ENCODE measurements at places on chromosomes 3 and 15. TPM values are rescaled to one million over a fixed set of nuclear protein-coding genes. Genes with fewer than 3 reads are reported as not detected.

DNA sequence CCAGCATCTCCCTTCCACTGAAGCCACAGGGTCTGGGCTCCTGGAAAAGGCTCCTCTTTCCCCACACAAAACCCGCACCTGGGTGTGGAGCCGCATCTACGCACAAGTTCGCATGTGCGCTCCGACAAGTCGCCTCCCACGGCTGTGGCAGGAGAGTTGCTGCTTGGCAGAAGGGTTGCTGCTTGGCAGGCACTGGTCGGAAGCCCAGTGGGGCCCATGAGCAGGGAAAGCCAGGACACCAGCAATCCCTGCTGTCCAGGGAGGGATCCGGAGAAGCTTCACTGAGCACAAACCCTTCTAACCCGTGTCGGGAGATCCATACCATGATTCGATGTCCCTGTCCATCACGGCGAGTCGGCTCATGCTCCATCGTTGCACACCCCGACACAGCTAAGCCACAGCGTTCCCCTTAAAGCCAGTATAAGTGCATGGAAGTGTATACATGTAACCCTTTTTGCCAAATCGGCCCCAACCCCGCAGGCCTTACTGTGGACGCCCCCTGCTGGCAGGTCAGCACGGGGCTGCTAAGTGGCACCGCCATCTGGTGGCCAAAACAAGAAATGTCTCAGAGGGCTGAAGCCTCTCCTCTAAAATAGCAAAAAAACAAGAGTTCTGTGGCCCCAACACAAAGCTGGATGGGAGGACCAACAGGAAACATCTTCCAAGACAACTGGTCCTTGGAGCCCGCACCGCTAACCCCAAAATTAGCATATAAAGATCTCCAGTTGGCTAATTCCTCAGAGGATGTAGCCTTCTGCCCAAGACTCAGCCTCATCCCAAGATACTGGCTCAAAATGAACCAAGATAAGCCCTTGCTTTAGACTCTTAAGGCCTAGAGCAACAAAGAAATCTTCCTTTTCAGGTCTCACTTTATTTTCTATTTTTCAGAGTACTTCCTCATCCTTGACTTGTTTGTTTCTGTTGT, 8.3 kb downstream of the ANKRD63 start:
- DNase-seq, result peak; percentile 90
- peaks cover 2% of the 10 kb centered on the region for H3K4me1 ChIP-seq
- H3K36me3 ChIP-seq, result no peaks in the 10 kb centered on the region
- peaks cover 14% of the 10 kb centered on the region for H3K27me3 ChIP-seq
- H3K4me3 ChIP-seq, result peak overlapping the region; percentile 7

DNA sequence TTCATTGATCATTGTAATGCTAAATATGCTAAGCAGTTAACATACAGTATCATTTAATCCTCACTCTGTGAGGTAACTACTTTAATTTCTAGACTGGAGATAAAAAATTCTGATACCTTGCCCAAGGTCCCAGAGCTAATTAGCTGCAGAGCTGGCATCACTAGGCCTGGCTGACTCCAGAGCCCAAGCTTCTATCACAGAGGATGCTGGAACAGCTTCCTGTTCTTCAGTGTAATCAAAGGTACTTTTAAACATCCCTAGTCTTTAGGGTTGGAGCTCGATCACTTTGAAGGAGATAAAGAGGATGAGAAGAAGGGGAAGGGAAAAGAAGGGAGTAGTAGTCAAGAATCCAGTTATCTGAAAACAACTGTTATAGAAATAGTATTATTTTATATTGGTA, 37.1 kb upstream of the BOC start:
- H3K27ac ChIP-seq, result no peak overlapping the region
- H3K36me3 ChIP-seq, result no peaks in the 10 kb centered on the region
- H3K4me3 ChIP-seq, result no peak overlapping the region
- H3K27me3 ChIP-seq, result peaks cover 3% of the 10 kb centered on the region
- no peak for DNase-seq
- H3K4me1 ChIP-seq, result no peaks in the 10 kb centered on the region

DNA sequence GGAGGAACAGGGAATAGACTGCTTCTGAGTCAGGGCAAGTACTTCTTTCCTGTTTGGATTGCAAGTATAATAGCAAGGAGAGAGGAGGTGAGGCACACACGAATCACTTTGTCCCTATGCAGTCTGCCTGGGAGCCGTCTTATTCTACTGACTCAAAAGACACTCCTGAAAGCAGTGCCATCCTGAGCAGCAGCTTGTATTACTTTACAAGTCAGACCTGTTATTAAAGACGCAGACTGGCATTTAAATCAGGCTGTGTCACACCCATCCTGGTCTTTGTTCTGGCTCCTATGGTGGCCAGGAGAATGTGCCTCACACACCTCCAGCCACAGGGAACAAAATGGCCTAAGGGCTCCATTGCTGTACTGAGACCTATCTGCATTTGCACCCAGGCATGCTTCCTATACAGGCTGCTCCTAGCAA, 17.9 kb upstream of the SQOR start:
- H3K36me3 ChIP-seq, result no peaks in the 10 kb centered on the region
- H3K27me3 ChIP-seq, result no peaks in the 10 kb centered on the region
- no peak overlapping the region for H3K4me3 ChIP-seq
- no peak overlapping the region for H3K27ac ChIP-seq

GRCh38 chr15:78811825-78812183, 540 bp upstream of the ADAMTS7 start:
- H3K4me1 ChIP-seq, result peaks cover 20% of the 10 kb centered on the region
- DNase-seq, result no peak
- no peak overlapping the region for H3K4me3 ChIP-seq
- no peaks in the 10 kb centered on the region for H3K36me3 ChIP-seq
- H3K27ac ChIP-seq, result no peak overlapping the region

DNA sequence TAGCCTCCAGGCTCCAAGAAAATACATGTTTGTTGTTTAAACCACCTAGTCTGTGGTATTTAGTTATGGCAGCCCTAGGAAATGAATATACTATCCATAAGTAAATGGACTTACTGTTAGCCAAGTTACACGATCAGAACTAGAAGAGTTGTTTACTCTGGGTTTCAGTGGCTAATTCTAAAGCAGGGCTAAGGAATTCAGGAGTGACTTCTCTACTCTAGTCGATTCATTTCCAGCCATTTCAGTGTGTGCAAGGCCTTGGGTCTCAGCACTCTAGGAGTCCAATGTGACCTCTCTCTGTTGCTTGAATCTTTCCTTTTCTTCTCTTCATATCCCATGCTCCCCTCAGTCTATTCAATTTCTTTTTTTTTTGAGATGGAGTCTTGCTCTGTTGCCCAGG, 66.7 kb downstream of the BHLHE40 start:
- H3K36me3 ChIP-seq, result no peaks in the 10 kb centered on the region
- no peak overlapping the region for H3K4me3 ChIP-seq
- no peaks in the 10 kb centered on the region for H3K4me1 ChIP-seq
- peaks cover 1% of the 10 kb centered on the region for H3K27me3 ChIP-seq

DNA sequence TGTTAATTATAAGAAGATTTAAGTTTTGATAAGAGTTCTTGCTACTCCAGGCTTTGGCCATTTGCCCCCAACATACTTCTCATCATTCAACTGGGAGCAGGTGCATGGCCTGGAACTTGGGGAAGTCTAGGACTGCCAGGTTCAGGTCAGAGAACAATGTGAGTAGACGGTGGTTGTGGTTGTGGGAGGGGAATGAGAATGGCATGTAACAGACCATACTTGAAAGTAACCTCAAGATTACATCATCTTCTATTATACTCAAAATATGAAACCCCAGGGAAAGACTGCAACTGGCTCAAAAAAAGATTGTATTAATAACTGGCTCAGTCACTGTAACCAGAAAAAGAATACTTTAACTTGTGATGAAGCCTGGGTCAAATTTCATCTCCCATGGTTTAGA, 364.9 kb upstream of the DPPA4 start:
- H3K4me3 ChIP-seq, result no peak overlapping the region
- no peak for DNase-seq
- no peaks in the 10 kb centered on the region for H3K27me3 ChIP-seq
- H3K36me3 ChIP-seq, result no peaks in the 10 kb centered on the region
- H3K4me1 ChIP-seq, result no peaks in the 10 kb centered on the region
- H3K27ac ChIP-seq, result no peak overlapping the region

GRCh38 chr3:119417771-119418512, 45.5 kb downstream of the TMEM39A start:
- no peak for DNase-seq
- H3K4me3 ChIP-seq, result no peak overlapping the region
- H3K36me3 ChIP-seq, result peaks cover 3% of the 10 kb centered on the region
- no peak overlapping the region for H3K27ac ChIP-seq
- peaks cover 7% of the 10 kb centered on the region for H3K27me3 ChIP-seq
- no peaks in the 10 kb centered on the region for H3K4me1 ChIP-seq

DNA sequence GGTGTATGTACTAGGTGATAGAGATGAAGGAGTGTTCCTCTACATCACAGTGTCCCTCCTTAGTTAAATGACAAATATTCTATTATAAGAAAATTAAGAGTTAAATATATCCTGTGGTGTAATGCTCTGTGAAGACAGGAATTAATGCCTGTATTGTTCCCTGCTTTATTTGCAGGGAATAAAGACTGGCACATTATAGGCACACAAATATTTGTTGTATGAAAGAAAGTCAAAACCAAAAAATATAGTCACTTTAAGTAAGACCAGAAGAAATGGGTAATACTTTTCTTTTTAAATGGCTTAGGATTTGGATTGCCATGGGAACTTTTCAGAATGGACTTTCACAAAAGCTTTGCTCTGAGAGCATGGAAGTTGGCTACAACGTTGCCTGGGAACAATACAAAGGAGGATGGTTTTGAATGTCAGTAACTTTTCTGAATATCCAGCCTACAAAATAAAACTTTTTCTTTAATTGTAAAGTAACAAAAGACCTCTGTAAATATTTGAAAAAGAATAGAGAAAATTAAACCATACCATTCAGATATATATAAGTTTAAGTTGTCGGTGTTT, 158.0 kb upstream of the P2RY1 start:
- no peak for DNase-seq
- H3K36me3 ChIP-seq, result no peaks in the 10 kb centered on the region
- no peak overlapping the region for H3K4me3 ChIP-seq
- no peak overlapping the region for H3K27ac ChIP-seq
- H3K4me1 ChIP-seq, result peaks cover 3% of the 10 kb centered on the region

DNA sequence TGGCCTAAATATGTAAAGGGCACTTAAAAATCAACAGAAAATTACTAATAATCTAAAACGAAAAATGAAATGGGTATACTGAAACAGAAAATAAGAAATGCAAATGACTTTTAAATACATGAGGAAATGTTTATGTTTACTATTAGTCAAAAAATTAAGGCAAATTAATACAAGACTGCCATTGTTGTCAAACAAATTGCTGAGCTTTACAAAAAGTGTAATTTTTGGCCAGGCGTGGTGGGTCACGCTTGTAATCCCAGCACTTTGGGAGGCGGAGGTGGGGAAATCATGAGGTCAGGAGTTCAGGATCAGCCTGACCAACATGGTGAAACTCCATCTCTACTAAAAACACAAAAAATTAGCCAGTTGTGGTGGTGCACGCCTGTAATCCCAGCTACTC, 343.9 kb upstream of the SGO1 start:
- no peaks in the 10 kb centered on the region for H3K36me3 ChIP-seq
- no peaks in the 10 kb centered on the region for H3K4me1 ChIP-seq
- DNase-seq, result no peak
- H3K27me3 ChIP-seq, result no peaks in the 10 kb centered on the region
- H3K4me3 ChIP-seq, result no peak overlapping the region

DNA sequence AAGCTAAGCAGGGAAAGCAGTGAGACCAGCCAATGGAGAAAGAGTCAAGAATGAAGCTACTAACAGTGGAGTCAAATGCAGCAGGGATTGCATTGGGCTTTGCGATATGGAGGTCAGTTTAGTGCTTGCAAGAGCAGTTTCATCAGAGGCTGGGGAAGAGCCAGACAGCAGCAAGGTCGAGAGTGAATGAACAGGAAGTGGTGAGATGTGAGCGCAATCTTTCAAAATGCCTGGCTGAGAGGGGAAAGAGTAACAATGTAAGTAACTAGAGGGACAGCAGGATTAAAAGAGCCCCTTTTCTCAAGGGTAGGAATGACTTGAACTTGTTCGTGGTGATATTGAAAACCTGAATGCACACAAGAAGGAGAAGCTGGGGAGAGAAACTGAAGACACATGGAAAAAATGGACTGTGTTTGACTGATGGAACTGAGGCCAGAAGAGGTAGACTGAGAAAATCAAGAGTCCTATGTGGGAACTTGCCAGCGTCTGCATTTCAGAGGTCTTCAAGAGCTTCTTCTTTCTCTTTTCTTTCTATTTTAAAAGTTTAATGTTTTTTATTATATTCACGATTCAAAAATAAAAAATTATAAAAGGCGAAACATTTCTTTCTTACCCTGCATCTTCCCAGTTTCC, 30.6 kb upstream of the GPR160 start:
- H3K27me3 ChIP-seq, result no peaks in the 10 kb centered on the region
- no peak overlapping the region for H3K4me3 ChIP-seq
- no peaks in the 10 kb centered on the region for H3K36me3 ChIP-seq

DNA sequence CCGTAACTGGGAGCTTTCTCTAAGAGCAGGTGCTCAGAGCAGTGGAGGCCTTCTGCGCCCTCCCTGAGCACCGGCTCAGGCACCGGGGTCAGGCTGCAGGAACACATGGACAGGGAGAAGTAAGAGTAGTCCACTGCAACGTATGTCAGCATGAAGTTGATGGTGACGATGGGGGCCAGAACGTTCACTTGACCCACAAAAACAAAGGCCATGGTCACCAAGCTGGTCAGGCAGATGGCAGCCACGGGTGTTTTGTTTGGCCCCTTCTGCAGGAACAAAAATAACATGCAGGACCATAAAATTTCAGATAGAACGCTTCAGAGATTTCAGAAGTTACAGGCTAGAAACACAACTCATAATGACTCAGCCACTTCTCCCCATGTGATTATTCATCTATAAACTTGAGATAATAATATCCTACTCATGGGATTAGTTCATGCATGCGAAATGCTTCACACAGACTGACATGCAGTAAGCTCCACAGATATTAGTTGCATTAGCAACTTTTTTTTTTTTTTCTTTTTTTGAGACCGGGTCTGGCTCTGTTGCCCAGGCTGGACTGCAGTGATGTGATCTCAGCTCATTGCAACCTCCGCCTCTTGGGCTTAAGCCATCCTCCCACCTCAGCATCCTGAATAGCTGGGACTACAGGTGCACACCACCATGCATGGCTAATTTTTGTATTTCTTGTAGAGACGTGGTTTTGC, 52.2 kb upstream of the HEG1 start:
- H3K36me3 ChIP-seq, result no peaks in the 10 kb centered on the region
- H3K27me3 ChIP-seq, result no peaks in the 10 kb centered on the region
- H3K4me3 ChIP-seq, result no peak overlapping the region
- H3K27ac ChIP-seq, result no peak overlapping the region
- no peak for DNase-seq

- no peak overlapping the region for H3K27ac ChIP-seq
- no peak for DNase-seq
- no peaks in the 10 kb centered on the region for H3K27me3 ChIP-seq
- H3K4me1 ChIP-seq, result no peaks in the 10 kb centered on the region
- no peaks in the 10 kb centered on the region for H3K36me3 ChIP-seq
- no peak overlapping the region for H3K4me3 ChIP-seq
These were observed 153.0 kb downstream of the SMAD6 start for GRCh38 chr15:66855041-66855440.

SLC25A26 gene
- 12.7 TPM for total RNA-seq

VIPR1 gene
- total RNA-seq, result not detected

POPDC2 gene
- total RNA-seq, result 1.4 TPM

NT5DC2 gene
- 308 TPM for total RNA-seq

SEMA3G gene
- 0.59 TPM for total RNA-seq

NTRK3 gene
- 9.5 TPM for total RNA-seq

SRGAP3 gene
- total RNA-seq, result 197 TPM

NR2E3 gene
- total RNA-seq, result 0.69 TPM

TTLL13 gene
- total RNA-seq, result not detected
